ENCODE measurements at places on chromosomes 7 and 10. TPM values are rescaled to one million over a fixed set of nuclear protein-coding genes. Genes with fewer than 3 reads are reported as not detected.

- DNase-seq = no peak
Measured at GRCh38 chr10:9076066-9076465, 1021.6 kb downstream of the GATA3 start.

DNA sequence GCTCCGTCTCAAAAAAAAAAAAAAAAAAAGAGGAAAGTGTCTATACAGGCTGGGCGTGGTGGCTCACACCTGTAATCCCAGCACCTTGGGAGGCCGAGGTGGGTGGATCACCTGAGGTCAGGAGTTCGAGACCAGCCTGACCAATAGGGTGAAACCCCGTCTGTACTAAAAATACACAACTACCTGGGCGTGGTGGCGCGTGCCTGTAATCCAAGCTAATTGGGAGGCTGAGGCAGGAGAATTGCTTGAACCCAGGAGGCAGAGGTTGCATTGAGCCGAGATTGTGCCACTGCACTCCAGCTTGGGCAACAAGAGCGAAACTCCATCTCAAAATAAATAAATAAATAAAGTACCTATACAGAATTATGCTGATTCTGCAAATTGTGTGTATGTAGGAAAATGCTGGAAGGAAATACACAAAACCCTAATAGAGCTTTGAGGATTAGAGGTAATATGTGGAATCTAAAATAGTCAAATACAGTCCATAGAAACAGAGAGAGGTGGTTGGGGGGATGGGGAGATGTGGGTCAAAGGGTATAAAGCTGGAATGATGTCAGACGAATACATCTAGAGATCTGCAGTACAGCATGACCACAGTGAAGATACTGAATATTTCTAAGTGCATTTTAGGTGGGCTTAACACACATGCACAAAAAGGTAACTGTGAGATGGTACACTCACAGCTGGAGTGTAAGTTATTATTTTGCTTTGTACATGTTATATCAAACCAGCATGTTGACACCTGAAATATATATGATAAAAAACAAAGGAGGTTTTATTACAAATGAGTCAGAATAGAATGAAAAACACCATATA, 174.5 kb upstream of the KLF14 start:
- DNase-seq = no peak

The PDE6C gene
- total RNA-seq = not detected

The CUZD1 gene
- total RNA-seq = 0.74 TPM

The C10orf53 gene
- not detected for total RNA-seq

The ERVW-1 gene
- total RNA-seq = not detected

DNA sequence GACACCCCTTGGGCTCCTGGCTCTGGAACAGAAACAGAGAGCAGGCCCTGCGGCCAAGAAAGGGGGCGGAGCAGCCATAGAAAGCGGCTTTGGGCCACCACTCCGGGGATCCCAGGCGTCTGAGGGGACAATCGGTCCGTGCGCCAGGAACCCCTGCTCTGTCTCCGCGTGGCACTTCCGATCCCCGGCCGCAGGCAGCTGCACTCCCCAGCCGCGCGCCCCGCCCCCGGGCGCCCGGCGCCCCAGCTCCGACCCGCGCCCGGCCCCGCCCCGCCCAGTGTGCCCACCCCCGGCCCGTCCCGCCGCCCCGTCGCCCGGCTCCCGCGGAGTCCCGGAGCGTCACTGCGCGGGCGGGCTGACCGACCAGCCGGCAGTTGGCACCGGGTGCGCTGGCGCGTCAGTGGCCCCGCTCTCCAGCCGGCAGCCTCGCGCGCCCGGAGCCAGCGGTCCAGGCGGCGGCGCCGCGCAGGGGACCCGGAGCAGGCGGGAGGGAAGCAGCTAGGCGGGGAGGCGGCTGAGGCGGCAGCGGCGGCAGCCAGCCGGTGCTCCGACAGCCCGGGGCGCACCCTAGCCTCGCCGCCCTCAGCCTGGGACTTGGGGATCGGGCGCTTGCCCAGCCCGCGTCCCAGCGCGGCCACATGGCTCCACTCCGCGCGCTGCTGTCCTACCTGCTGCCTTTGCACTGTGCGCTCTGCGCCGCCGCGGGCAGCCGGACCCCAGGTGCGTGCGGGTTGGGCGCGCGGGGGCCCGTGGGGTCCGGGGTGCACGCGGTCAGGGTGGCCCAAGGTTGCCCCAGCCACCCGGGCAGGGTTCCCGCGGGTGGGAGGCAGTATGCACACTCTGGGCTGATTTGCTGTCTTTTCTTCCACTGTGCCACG, at the start of gene ADAMTS14:
ADAMTS14 (plus strand) TSS at position 342 of the 878 bp plus-strand sequence; CDS start at position 639, 297 bp downstream.
- peak; percentile 80 for DNase-seq

The MALRD1 gene
- 0.11 TPM for total RNA-seq

GRCh38 chr10:131277278-131277677, 34.2 kb downstream of the TCERG1L start:
- no peak for DNase-seq

The RAPGEF5 gene
- total RNA-seq = 4.6 TPM

DNA sequence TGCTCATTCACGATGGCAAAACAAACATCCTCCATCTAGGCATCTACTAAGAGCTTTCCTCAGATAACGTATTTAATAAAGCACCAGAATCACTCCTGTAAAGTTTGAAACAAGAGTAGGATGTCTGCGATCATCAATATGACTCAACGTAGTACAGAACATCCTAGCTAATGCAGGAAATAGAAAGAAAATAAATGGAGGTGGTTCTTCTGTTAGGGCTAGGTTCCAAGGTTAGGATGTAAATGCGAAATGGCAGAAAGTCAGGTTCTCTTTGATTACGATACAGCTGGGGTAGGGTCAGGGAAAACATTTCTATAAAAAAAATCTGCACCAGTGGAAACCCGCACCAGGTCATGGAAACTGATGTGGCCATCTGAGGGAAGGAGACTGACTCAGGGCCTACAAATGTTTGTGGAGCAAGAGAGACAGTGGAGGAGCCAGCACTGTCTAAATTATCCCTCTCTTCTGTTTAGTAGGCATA, 29.1 kb downstream of the CCDC6 start:
- no peak for DNase-seq

- DNase-seq = peak; percentile 31
Measured at GRCh38 chr10:63252095-63252762, 119.1 kb downstream of the NRBF2 start.

- DNase-seq = peak; percentile 53
Measured at GRCh38 chr10:81838950-81839349, 36.0 kb upstream of the NRG3 start.

The ALDH18A1 gene
- 97.2 TPM for total RNA-seq

DNA sequence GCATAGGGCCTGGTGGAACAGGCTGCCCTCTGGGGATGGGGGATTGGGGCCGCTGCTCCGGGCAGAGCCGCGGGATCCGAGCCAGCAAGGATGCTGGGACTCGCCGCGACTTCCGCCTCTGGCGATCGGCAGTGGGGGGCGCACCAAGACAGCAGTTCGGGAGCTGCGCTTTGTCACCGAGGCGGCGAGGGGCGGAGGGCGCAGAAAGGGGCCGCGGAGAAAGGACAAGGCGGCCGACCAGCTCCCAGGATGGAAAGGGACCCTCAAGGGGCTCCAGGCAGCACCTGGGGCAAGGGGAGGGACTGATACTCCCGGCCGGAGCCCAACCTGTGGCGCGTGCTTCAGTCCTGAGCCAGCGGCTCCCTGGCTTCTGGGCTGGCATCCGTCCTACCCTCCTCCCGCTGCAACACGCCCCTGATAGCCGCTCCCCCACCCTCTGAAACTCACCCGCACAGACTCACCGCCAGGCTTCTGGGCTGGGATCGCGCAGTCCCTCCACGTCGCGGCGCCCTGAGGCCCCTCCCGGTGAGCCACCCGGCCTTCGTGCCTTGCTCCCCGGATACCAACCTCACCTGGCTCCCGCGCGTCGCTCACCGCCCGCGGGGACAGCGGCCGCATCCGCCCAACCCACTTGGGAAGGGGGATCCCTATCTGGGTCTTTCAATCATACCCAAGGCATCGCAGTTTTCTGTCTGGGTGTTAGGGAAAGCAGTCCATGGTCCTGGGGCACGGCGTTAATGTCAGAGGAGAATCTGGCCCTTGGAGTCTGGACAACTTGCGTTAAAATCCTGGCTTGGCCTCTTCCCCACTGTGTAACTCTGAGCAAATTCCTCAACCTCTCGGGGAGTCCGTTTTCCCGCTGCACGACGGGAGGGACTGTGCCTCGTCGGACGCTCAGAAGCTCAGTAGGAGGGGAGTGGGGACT, 7.0 kb upstream of the EVX1 start:
- peak; percentile 91 for DNase-seq

- no peak for DNase-seq
Measured at GRCh38 chr7:25886387-25887240, 265.4 kb upstream of the NFE2L3 start.

- DNase-seq = no peak
Measured at GRCh38 chr7:92076509-92076908, 57.8 kb downstream of the CYP51A1 start.

DNA sequence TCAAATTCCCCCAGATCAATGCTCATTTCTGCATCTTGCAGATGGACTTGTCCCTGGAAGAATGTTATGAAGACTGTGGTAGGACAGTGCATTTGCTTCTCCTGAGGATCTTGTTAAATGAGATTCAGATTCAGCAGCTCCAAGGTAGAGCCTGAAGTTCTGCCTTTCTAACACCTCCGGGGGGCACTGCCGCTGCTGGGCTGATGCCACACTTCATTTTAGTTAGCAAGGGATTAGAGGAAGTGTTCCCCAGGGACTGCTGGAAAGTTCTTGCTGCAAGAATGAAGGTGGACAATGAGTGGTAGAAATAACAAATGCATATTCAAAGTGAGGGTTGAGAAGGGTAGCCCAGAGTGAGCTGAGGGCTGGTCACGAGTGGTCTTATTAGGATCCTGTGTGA, 434.3 kb upstream of the AKR1E2 start:
- no peak for DNase-seq

The PPP1R9A gene
- total RNA-seq = 40.7 TPM

The LRRC17 gene
- total RNA-seq = 4.3 TPM

DNA sequence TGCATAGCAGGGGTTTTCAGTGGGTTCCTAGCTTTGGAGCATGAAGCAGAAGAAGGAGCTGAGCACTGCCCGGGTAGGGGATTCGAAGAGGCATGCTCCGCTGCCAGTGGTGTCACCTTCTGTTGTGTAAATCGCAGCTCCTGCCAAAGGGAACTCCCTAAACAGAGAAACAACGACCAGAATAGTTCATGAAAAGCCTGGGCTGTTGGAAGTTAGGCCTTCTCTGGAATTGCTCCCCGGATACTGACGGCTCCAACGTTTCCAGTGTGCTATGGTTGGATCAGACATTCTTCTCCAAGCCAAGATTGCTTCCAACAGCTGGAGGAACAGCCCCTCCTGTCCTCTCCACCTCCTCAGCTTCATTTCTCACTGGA, 546.0 kb upstream of the FZD8 start:
- peak; percentile 34 for DNase-seq

DNA sequence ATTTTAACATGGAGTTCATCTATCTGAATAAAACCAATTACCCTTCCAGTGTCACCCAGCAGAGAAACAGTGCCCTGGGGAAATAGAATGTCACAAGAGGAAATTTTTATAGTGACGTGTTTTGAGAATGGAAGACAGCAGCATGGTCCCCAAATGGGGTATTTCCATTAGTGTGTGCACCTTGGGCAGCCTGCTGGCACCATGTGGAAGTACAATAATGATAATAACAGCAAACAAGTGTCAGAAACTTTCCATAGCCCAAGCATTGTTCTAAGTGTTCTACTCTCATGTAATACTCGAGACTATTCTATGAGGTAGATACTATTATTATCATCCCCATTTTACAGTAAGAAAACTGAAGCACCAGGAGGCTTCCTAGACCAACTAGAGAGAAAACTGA, 2.2 kb upstream of the PDE1C start:
- DNase-seq = no peak

The CALN1 gene
- 3.1 TPM for total RNA-seq

The EPHA1 gene
- 6.0 TPM for total RNA-seq

- DNase-seq = no peak
Measured at GRCh38 chr10:71243756-71244395, 31.5 kb downstream of the UNC5B start.

DNA sequence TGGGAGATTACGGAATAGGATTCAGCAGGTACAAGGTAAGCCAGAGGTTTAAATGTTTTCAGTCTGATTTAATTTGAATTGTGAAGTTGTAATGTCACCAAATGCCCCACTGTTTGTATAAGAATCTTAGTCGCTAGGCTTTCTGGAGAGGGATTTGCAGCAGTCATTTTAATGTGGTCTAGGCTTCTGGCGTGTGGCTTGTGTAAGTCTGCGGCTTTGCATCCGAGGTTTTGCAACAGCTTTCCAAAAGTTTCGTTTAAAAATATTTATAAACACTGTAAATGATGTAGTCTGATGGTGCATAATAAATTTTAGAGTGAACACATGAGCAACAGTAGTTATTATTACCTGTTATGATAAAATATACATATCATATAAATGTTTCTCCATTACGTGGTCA, 26.1 kb upstream of the BHLHA15 start:
- DNase-seq = no peak

- DNase-seq = no peak
Measured at GRCh38 chr7:2897023-2897422, 52.9 kb upstream of the GNA12 start.

The PAPOLB gene
- not detected for total RNA-seq

DNA sequence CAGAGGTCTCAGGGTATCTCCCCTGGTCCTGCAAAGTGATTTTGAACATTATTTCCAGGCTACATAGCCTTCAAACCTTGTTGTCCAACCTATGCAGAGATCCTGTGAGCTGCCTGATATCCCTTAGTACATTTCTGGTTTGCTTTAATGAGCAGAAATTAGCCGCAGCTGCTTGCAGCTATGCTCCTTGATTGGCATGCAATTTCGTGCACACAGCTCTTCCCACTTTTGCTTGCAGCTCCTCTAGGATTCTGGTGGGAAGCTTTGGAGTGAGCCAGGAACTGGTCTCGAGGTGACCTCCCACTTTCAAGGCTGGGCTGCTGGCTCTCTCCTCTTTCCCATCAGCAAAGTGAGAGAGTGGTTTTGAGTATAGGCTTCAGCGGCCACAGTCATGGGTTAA, 45.8 kb downstream of the OAT start:
- DNase-seq = no peak

DNA sequence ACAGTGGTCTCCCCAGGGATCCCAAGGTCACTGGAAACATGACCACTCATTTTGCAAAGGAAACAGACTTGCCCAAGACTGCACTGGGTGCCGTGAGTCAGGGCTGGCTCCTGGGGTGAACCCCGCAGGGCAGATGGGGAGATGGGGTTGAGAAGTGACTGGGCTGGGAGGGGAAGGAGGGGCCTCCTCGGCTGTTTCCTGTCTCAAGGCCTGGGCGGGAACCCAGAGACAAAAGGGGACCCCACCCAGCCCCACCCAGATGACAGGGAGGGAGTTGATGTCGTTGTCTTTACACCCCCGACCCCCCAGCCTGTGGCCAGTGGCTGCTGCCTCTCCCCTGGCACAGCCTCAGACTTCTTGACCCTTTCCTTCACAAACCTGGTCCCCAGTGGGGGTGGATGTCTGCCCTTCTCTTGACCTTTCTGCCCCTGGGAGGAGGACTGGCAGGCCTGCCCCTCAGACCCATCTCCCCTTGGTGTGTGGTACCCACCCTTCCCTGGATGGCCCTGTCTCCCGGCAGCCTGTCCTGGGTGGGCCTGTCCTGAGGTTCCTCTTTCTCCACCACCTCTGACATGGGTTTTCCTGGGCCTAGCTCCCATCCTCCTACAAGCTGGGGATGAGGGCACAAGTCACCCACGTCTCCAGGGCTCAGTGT, 1.4 kb downstream of the MYO1G start:
- DNase-seq = no peak

- no peak for DNase-seq
Measured at GRCh38 chr10:131107970-131108369, 203.6 kb downstream of the TCERG1L start.

All from neural progenitor cell (in vitro differentiated cells).